ENCODE measurements at places on chromosomes 2 and 18.

- no peaks in the 10 kb centered on the region for H3K4me1 ChIP-seq
- H3K36me3 ChIP-seq: no peaks in the 10 kb centered on the region
- DNase-seq: peak; percentile 33
- no peaks in the 10 kb centered on the region for H3K27me3 ChIP-seq
Observed at GRCh38 chr18:66523219-66523991, 80.5 kb downstream of the CDH19 start.

- no peaks in the 10 kb centered on the region for H3K4me1 ChIP-seq
- H3K36me3 ChIP-seq: no peaks in the 10 kb centered on the region
- no peak overlapping the region for H3K27ac ChIP-seq
- H3K27me3 ChIP-seq: no peaks in the 10 kb centered on the region
- DNase-seq: no peak
Observed at GRCh38 chr2:129329574-129329973, 649.9 kb upstream of the RAB6C start.

- no peak overlapping the region for H3K4me3 ChIP-seq
- H3K27ac ChIP-seq: no peak overlapping the region
- no peaks in the 10 kb centered on the region for H3K4me1 ChIP-seq
- H3K27me3 ChIP-seq: no peaks in the 10 kb centered on the region
- H3K36me3 ChIP-seq: no peaks in the 10 kb centered on the region
- DNase-seq: no peak
Observed at GRCh38 chr2:154370873-154371272, 327.6 kb upstream of the KCNJ3 start.

GRCh38 chr2:72457801-72458516, 310.3 kb upstream of the CYP26B1 start:
- no peaks in the 10 kb centered on the region for H3K27me3 ChIP-seq
- DNase-seq: no peak
- no peaks in the 10 kb centered on the region for H3K36me3 ChIP-seq
- H3K4me1 ChIP-seq: no peaks in the 10 kb centered on the region

GRCh38 chr18:6666012-6666685, 63.4 kb upstream of the ARHGAP28 start:
- H3K27me3 ChIP-seq: no peaks in the 10 kb centered on the region
- no peak for DNase-seq
- no peaks in the 10 kb centered on the region for H3K4me1 ChIP-seq
- no peak overlapping the region for H3K4me3 ChIP-seq
- no peak overlapping the region for H3K27ac ChIP-seq

DNA sequence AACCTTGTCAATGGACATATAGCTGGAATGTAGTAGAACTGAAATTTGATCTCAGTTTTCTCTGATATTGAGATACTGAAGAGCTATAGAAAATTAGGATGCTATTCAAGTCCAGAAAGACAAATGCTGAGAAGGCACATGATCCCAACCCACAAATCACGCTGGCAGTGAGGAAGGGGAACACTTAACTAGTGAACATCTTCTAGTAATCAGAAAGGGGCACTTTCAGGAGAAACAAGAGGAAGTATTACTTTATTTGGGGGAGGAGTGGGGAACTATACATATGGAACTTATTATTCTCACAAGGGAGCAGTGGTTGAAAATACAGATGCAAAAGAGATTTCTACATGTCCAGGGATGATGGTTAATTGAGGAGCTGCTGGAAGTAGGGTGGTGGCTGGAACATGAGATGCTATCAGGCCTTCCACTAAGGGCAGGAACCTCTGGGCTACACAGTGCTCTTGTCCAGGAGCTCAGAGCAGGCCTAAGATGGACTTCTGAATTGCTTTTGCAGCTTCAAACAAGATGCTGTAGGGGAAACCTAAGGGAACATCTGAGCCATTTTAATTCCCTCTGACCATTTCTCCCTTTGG, 79.3 kb downstream of the TGFA start:
- H3K27me3 ChIP-seq: no peaks in the 10 kb centered on the region
- no peak overlapping the region for H3K27ac ChIP-seq
- no peaks in the 10 kb centered on the region for H3K36me3 ChIP-seq
- H3K4me3 ChIP-seq: no peak overlapping the region
- H3K4me1 ChIP-seq: peaks cover 11% of the 10 kb centered on the region

Measured in HepG2 (cell line).